Fibroblast of pulmonary artery (primary cell): ENCODE measurements at places on chromosomes 11 and 22.

DNA sequence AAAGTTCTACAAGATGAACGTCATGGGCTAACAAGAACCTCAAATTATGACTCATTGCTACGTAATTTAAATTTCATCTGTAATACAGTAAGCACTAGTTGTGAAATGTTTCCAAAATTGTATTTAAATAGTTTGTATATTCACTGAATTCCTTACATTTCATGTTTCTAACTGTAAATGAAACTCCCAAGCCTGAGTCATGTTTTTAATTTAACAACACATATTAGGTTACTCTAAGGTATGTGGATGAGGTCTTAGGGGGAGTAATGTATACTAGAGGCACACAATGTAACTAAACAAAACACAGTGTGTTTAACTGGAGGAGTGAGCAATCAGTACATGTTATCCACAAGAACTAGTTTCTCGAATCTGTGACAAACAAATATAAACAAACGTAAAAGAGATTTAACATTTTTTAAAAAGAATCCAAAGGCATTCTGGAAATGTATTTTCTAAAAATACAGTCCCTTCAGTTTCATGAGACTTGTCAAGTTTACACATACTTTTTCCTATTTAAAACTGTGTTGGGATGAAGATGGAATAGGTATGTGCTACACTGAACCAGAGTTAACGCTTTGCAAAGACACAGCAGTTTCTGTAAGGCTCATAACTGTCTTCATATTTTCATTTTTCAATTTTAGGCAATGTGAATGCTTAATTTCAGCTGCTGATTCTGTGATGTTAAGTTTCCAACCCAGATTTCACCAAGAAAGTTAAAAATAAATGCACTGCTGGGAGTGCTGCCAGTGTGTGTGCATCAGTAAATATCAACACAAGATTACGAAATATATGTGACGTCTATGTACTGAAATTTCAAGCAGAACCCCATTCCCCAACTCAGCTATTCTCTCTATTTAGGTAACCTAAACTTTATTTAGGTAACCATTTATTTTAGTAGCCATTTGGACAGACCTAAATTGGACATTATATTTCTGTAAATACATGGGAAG is 52.6 kb downstream of the PITPNB start:
- DNase-seq, result peak; percentile 93

DNA sequence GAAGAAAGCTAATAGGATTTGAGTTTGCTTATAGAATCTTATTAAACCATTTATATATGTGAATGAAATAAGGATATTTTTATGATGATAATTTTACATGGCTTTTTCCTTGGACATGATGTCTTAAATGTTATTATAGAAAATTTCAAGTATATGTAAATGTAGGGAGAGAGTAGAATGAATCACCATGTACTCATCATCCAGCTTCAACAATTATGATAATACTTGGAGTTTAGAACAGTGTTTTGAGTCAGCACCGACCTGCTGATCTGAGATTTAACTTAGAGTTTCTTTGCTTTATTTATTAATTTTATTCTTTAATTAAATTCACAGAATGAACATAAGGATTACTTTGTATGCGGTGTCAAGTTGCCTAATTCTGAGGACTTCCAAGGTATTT is 193.5 kb downstream of the UVRAG start:
- peak; percentile 54 for DNase-seq

GRCh38 chr22:38219632-38220031 is 17.8 kb downstream of the MAFF start:
- DNase-seq, result no peak

GRCh38 chr22:21710156-21710555 is 25.4 kb downstream of the YPEL1 start:
- DNase-seq, result no peak

GRCh38 chr22:48226026-48227013 is 1463.9 kb downstream of the TBC1D22A start:
- DNase-seq, result no peak

- DNase-seq, result no peak
Measured at GRCh38 chr22:47748957-47749356, 986.5 kb downstream of the TBC1D22A start.

GRCh38 chr22:46794491-46794890 is 32.0 kb downstream of the TBC1D22A start:
- DNase-seq, result no peak

DNA sequence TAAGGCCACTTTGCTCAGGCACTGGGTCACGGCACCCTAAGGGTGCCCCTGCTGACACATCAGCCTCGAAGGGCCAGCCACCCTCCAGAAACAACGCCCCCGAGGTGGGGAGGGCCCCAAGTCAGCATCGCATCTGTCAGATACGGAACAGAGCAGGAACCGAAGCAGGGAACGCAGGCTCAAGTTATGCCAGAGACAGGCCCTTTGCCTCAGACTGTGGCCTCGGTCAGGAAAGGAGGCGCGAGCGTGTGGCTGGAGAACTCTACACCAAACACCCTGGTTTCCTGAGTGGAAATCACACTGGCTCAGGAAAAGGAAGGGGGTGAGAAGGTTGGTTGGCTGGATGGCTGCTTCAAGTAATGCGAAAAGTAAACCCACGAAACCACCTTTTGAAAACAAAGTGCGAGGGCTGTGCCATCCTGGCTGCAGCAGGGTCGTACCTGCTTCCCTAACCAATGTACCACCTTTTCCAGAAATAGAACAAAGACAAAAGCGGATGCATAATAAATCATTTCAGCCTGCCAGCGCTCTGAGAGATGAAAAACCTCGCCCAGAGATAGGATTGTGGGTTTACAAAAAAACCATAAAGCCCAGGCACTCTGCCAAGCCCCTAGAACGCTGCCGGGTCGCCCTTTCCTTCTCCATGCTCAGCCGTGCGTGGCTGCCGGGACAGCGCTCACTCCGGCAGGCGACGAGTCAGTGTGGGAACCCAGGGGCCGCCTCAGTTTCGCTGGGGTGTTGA is 38.6 kb downstream of the TRMU start:
- no peak for DNase-seq

DNA sequence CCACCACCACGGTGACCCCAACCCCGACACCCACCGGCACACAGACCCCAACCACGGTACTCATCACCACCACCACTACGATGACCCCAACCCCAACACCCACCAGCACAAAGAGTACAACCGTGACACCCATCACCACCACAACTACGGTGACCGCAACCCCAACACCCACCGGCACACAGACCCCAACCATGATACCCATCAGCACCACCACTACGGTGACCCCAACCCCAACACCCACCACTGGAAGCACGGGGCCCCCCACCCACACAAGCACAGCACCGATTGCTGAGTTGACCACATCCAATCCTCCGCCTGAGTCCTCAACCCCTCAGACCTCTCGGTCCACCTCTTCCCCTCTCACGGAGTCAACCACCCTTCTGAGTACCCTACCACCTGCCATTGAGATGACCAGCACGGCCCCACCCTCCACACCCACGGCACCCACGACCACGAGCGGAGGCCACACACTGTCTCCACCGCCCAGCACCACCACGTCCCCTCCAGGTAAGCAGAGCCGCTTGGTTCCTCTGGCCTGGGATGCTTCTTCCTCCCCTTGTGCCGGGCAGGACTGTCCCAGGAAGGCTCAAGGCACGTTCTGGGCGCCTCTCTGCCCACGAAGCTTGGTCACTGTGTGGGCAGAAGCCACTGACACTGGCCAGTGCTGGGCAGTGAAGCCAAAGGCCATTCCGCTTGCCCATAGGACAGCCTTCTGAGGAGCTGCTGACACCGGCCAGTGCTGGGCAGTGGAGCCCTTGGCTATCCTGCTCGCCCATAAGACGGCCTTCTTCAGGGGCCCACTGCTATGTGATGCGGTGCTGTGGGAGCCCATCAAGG is 25.1 kb downstream of the MUC2 start:
- DNase-seq, result no peak

DNA sequence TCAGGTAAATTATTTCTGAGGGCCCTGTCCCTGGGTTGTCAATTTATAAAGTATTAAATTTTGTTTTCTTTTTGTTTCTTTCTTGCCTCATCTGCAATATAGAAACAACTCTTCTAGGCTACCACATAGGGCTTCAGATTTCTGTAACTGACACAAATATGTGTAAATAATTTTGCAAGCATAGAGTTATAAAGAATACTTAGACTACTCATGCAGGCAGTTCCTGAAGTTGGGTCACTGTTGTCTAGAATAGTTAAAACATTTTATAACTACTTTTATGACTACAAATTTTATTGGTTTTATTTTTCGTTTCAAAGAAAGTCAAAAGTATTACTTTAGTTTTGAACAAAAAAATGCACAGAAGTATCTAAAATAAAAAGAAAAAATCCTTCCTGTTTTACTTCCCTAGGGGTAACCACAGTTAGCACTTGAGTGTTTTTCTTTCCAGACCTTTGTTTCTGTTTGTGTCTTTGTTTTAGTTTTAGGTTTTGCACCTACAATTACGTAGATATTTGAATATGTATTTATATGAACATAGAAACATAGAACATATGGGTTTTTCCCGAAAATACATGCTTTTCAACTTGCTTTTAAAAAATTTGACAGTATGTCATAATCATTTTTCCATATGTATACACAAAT is 12.4 kb upstream of the TMEM123 start:
- no peak for DNase-seq

- DNase-seq, result no peak
Measured at GRCh38 chr11:60938500-60938899, 13.5 kb downstream of the SLC15A3 start.

DNA sequence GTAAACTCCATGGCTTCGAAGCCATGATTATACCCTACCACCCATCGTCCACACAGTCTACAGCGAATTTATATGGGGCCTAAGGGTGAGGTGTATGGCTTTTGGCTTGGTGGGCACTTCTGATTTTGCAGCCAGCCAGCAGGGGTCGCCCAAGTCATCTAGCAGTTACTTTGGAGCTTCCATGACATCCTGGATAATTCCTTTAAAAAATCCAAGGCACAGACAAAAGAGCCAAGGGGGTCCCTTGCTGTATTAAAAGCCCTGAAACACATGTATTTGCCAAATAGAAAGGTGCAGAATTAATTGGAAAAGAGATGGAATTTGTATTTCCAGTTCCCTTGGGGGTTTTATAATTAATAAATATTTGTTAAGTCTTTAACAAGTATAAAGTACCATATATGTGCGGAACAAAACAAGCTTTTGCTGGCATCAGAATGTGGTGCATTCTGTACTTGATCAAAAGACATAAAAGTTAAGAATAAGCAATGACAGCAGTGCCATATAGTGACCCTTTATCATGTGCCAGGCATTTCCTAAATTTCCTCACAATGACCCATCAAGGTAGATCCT is 132.8 kb upstream of the PITPNB start:
- DNase-seq, result peak; percentile 79

DNA sequence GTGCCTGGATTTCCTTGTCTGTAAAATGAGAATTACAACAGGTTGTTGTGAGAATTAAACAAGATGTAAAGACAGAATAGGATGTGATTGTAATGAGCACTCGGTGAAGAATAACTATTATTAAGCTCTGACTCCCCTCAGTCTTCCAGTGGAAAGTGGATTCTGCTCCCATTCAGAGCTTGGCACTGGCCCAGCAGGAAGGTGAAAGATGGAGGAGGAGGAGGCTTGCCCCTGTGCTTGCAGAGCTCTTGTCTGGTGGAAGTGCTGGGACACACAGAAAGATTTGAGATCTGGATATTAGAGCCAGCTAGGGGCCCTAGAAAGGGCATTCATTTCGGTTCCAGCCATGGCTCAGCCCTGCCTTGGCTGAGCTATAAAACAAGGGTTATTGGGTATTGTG is 28.2 kb downstream of the PHLDB1 start:
- no peak for DNase-seq

DNA sequence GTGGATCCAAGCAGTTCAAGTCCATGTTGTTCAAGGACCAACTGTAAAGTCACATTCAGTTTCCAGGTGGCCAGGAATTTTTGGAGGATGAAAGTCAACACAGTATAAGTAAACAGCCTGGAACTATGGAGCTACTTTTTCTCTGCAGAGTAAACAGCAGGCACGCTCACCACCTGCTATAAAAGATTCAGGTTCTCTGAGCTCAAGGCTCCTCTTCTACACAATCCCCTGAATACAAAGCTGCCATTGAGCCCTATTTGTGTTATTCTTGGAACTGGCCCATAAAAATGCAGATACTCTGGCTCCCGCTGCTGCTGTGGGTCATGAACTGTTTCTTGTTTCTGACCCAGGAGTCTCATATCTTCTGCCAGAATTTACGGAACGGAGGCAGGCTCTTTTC is 56.9 kb upstream of the PRR5 start:
- DNase-seq, result no peak

GRCh38 chr11:1966531-1966930 is 19.4 kb downstream of the MRPL23 start:
- DNase-seq, result no peak

DNA sequence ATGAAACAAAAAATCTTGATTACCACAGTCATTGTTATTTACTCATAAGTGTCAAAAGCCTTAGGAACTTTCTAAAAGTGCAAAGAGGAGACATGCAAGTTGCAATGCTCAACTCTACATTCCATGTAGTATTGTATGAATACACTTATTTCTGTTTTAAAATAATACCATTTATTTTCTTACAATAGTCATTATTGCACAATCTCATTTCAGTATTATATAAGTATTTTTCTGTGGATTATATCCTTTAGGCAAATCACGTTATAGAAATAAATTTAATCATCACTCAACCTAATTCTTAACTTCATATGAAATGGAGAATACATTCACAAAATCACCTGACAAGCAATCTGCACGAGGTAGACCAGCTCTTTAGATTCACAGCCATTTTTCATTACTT is 98.8 kb downstream of the ARHGAP32 start:
- no peak for DNase-seq

DNA sequence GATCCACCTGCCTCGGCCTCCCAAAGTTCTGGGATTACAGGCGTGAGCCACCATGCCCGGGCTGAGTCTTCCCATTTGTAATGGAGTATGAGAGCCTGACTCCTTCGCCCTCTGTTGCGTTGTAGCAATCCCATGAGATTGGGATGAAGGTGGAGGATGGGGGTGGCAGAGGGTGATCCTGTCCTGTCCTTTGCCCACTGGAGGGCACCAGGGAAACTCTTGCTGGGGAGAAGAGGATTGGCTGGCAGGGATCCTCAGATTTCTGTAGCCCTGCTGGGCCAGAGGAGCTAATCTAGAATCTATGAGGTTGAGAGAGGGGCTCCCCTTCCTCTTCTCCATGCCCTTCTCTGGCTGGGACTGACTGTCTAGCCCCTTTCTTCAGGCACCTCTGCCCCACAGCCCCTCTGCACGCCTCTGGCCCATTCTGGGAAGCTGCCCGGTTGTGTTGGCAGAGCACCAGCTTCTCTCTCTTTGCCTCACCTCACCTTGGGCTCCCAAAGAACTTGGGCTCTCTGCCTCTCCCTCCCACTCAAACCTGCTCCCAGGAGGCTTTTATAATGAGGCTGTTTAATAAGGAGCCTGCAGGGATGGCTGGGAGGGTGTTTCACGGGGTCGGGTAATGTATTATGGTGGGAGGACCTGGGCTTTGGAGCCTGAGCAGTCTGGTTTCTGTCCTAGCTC is 9.5 kb upstream of the CATSPER1 start:
- DNase-seq, result no peak

DNA sequence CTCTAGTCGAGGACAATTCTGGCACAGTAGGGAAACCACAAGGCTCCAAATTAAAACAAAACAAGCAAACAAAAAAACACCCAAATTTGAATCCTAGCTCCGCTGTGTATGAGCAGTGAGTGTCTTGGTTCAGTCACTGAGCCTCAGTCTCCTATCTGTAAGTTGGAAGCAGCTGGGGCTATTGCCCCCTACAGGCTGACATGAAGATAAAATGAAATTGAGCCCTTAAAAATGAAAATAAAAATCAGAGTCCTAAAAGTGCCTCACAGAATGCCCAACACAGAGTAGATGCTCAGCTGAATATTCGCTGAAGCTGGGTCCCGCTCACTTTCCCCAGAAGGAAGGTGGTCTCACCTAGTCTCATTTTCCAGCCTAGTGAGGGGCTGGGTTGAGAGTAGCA is 65.2 kb downstream of the PDE2A start:
- peak; percentile 49 for DNase-seq

GRCh38 chr11:75475767-75476650 is 43.0 kb upstream of the KLHL35 start:
- peak; percentile 54 for DNase-seq
